ENCODE measurements at places on chromosomes 5 and 9.

DNA sequence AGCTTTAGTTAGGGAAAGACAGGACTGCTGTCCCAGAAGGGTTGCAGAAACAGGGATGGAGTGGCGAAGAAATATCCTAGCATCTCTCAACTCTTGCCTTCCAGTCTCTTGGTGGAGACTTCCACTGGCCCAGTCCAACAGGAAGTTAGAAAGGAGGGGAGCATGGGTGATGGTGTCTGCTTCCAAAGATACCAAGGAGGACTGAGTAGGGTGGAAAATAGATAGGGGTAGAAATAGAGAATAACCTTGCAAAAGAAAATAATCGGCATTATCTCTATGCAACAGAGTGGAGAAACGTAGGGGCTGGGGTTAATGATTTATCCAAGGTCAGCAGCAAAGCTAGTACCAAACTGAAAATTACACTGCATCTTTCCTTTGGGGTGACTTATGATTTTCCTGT lies 242.3 kb downstream of the PSAT1 start:
- DNase-seq: no peak

- DNase-seq: no peak
These were observed 193.7 kb downstream of the MAPKAP1 start for GRCh38 chr9:125513303-125513667.

- no peak for DNase-seq
These were observed 30.5 kb downstream of the NTRK2 start for GRCh38 chr9:84699984-84700383.

- DNase-seq: no peak
These were observed 51.3 kb downstream of the LHFPL2 start for GRCh38 chr5:78597068-78597973.

DNA sequence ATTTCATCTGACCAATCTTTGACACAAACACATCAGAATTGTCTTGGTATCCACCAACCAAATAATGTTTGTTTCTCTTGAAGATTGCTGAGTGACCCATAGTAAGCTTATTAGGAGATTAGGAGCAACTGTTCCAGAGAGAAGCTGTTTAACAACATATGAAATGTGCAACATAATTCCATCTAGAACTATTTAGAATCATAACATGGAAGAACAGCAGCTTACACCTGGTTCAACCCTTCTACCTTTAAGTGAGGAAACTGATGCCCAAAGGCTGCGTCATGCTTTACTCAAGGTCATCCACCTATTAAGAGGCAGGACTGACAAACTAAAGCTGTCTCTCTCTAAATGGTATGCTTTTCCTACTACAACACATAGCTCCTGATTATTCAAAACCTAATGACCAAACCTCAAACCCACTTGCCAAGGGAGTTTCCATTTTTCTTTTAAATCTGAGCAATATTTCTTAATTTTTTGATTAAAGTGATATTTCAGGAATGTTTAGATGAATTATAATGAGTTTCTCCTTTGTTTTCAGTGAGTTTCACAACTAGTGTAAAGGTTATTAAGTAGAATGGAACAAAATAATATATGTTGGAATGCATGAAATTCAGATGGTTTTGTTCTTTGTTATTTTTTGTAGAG lies 545.9 kb downstream of the RAB3C start:
- no peak for DNase-seq

- no peak for DNase-seq
These were observed 25.9 kb upstream of the IDNK start for GRCh38 chr9:83596899-83597504.

GRCh38 chr5:67730917-67731474 lies 484.6 kb upstream of the PIK3R1 start:
- no peak for DNase-seq

- no peak for DNase-seq
These were observed 362.0 kb downstream of the TMEM38B start for GRCh38 chr9:106056328-106056727.

DNA sequence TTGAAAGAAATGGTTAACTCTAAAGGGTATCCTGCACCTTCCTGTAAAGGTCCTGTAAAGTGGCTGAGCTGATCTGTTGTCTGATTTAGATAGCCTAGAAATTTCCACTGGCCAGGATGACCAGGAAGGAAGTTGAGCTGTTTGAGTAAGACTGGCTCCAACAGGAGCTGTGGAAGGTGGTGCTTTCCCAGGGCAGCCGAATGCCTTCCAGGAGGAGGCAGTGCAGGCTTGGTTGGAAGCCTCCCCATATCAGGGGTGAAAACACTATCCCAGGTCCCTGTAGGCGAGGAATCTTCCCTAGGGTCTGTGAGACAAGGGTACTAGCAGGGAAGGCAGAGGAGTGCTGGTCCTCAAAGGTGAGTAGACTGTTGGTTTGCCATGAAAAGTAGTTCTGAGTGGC lies 98.4 kb downstream of the LIX1 start:
- no peak for DNase-seq

DNA sequence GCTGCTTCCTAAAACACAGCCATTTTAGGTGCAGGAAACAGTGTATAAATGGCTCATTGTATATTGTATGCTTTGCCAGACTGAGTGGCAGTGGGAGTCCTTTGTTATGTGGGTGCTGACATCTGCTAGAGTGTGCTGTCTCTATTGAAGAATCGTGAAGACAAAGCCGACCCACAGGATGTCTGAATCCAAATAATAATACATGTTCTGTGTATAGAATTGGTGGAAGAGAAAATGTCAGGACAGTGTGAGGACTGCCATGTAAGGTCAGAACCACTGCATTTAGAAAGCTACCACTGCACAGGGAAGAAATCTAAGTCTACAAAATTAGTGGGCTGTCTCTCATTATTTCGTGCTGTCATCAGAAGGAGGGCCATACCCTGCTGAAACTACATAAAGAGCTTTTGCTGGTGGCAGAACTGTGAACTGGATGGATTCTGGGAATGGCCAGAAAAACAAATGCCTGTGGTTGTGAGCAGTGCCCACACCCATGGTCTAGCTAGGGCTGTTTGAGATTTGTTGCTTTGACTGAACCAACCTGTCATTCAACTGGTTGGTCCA lies 2.5 kb downstream of the IL7R start:
- DNase-seq: no peak

- DNase-seq: no peak
These were observed 148.4 kb upstream of the MAP3K1 start for GRCh38 chr5:56666901-56667300.

GRCh38 chr9:101736717-101737116 lies 1.7 kb downstream of the GRIN3A start:
- DNase-seq: no peak

DNA sequence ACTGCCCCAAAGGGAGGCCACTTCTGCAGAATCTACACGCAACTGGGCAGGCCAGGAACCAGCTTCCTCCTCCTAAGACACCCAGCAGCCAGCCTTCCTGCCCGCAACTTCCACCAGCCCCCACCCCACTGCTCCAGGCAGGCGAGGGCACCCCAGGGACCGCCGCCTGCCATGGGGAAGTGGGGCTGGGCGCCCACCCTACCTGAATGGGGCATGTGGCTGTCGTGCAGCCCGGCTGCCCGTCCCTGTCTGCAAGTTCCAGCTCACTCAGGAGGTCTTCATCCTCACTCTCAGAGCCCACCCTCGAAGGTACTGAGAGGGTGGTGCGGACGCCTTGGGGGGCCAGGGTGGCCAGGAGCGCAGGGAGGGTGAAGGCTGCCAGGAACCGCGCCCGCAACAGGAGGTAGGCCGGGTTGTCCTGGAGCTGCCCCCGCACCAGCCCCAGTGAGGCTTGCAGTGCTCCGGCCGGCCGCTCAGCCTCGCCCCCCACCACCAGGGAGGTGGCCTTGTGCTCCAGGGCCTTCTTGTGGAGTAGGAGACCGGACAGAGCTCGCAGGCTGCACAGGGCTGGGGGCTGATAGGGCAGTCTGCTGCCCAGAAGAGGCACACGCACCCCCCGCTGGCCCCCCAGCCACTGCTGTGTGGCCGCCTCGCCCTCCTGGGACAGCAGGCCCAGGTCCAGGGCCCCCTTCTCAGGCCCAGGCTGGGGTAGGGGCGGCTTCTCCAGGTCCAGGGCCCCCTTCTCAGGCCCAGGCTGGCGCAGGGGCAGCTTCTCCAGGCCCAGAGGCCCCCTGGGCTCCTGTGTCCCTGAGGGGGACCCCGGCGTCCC lies 4.1 kb upstream of the CARD9 start:
- no peak for DNase-seq

DNA sequence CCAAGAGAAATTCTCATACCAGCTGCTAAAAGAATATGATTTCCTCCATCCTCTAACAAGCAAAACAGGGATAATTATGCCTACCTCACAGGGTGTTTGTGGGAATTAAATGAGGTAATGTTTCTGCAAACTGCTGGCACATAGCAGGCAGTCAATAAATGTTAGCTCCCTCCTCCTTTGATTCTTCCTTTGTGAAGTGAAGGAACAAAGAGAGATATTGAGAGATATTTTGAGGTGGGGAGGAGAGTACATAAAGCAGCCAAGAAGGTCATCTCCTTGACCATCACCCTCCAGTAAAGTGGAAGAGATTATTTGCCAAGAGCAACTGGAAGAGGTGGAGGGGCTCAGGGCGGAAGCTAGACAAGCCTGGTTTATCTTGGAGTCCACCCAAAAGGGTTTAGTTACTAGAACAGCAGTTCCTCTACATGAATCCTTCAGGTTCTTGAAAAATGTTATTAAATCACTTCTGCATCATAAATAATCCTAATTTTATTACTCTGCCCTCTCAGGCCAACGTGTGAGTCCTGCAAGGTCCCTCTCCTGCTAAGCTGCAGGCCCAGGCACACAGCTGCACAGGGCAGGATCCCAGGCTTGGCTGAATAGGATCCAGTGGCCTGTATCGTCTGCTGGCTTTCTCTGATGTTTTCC lies 35.0 kb upstream of the TLE1 start:
- DNase-seq: no peak

- no peak for DNase-seq
These were observed 136.5 kb downstream of the CDK5RAP2 start for GRCh38 chr9:120443489-120443888.

DNA sequence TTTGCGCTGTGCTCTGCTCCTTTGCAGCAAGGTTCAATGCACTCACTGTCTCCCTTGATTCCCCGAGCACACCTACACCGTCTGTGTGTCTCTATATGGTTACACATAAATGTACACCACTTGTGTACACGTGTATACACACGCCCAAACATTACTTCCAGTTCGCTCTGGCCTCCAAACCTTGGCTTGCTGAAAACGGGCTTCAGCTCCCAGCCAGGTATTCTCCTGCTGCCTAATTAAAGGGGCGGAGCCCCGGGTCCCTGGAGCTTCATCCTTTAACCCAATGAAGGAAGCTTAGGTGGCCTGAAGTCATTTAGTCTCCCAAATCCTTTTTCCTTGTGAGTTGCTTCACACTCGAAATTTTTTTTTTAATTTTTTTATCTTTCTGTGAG lies 4.6 kb downstream of the ISL1 start:
- DNase-seq: no peak

DNA sequence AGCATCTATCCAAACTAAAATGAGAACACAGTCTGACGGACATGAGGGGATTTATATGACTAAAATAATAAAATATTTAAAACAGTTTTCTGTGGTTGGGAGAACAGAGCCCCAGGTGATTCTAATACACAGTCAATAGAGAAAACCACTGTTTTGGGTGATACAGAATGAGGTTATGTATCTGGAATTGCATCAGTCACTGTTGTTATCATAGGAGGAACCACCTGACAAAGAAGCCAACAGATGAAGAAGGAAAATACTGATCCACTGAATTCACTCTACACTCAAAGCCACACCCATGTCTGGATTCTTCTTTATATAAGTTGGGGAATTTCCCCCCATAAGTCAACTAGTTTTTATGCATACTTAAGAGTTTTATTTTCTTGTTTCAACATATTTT lies 799.0 kb downstream of the TLR4 start:
- DNase-seq: no peak

DNA sequence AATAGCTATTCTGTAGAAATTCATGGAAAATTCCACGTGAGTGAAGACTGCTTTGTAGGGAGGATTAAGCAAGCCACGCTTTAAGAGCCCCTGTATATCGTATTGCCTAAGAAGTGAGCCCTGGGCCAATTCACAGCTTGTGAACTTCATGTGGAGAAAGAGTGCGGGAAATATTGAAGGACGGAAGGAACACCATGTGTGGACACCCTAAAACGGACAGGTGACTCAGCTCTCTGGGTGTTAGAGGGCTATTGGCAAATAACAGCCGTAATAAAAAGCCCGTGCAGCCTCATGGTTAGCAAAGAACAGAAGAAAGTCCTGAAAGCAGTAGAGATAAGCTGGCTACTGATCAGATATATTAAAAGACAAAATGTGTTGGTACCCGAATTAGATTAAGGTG lies 26.4 kb downstream of the ZNF366 start:
- no peak for DNase-seq

DNA sequence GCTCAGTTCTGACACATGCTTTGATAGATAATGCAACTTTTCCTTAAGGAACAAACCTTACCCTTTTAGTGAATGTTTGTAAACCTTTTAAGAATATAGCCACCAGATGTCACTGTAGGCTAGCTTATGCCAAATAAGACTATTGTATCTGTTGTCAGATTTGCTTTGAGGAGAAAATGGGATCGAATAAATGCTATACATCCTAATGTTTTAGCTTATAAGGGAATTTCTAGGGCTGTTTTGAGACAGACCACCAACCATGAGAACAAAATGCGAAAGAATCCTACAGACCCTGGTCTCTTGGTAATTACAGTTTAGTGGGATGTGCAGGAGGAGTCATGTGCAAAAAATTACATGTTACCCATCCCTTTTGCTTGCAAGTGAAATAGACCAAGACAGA lies 127.6 kb upstream of the NMUR2 start:
- DNase-seq: no peak

DNA sequence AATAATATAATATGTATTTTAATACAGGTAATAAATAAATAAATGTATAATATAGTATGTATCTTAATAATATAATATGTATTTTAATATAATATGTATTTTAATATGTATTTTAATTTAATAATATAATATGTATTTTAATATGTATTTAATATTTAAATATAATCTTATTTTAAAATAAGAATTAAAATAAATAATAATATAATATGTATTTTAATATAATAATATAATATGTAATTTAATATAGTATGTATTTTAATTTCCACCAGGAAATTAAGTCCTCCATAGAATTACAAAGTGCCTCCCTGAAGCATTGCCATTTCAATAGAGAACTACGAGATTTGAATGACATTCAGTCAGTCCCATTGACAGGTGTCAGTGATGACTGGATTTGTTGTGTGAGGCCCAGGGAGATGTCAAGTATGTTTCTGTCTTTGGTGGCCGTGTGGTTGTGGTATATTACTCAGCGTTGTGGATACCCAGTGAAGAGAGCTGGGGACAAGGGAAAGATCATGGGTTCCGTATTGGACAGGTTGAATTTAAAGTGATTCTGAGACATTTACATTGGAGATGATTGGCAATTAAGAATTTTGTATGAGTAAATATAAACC lies 14.2 kb upstream of the C5orf46 start:
- no peak for DNase-seq

GRCh38 chr9:126514037-126514821 lies 99.5 kb upstream of the LMX1B start:
- peak; percentile 33 for DNase-seq

- no peak for DNase-seq
These were observed 17.9 kb downstream of the ANXA6 start for GRCh38 chr5:151139646-151140045.

GRCh38 chr9:95511616-95511931 lies 5.2 kb downstream of the PTCH1 start:
- no peak for DNase-seq

GRCh38 chr5:53161876-53162275 lies 52.3 kb upstream of the MOCS2 start:
- DNase-seq: no peak

GRCh38 chr5:1934801-1935429 lies 52.2 kb upstream of the IRX4 start:
- DNase-seq: no peak
